ENCODE measurements at places on chromosomes 3 and 15. TPM values are rescaled to one million over a fixed set of nuclear protein-coding genes. Genes with fewer than 3 reads are reported as not detected.

DNA sequence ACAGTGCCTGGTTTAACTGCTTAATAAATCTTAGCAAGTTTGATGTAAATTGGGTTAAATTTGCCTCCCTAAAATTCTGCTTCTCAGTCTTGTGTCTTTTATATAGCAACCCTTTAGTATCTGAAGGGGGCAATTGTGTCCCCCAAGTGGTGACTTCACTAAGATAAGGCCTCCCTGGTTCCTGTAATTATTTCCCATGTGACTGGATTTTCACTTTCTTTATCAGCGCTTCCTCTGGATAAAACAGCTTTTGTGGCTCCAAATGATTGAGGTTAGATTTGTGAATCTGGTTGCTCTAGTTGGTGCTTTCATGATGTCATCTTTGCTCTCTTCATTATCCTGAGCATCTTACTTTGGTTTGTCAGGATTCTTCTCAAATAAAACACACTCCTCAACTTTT is 334.3 kb upstream of the CTDSPL start:
- no peak for DNase-seq

The RHOV gene
- 31.4 TPM for total RNA-seq

DNA sequence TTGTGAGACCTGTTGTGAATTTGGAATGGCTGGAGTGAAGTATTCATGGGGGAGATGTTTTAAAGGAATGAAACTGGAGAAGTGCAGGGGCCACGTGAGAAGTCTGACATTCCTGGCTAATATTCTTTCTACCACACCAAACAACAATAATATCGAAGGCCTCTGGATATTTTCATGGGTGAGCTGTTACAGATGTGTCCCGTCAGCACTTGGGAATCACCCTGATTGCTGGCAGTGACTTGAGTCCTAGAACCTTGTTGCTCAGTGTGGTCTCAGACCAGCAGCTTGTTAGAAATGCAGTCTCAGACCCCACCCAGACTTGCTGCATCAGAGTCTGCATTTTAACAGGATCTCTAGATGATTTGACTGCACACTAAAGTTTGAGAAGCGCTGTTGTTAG is 113.8 kb downstream of the ITPR1 start:
- DNase-seq: no peak

The FBXW12 gene
- 0.23 TPM for total RNA-seq

GRCh38 chr3:16721494-16721893 is 116.3 kb upstream of the DAZL start:
- DNase-seq: no peak

- peak; percentile 78 for DNase-seq
These were observed at the start of gene C2CD4A for GRCh38 chr15:62066663-62067447. C2CD4A (plus strand) TSS chr15:62066977; CDS start chr15:62067614, 637 bp downstream.

DNA sequence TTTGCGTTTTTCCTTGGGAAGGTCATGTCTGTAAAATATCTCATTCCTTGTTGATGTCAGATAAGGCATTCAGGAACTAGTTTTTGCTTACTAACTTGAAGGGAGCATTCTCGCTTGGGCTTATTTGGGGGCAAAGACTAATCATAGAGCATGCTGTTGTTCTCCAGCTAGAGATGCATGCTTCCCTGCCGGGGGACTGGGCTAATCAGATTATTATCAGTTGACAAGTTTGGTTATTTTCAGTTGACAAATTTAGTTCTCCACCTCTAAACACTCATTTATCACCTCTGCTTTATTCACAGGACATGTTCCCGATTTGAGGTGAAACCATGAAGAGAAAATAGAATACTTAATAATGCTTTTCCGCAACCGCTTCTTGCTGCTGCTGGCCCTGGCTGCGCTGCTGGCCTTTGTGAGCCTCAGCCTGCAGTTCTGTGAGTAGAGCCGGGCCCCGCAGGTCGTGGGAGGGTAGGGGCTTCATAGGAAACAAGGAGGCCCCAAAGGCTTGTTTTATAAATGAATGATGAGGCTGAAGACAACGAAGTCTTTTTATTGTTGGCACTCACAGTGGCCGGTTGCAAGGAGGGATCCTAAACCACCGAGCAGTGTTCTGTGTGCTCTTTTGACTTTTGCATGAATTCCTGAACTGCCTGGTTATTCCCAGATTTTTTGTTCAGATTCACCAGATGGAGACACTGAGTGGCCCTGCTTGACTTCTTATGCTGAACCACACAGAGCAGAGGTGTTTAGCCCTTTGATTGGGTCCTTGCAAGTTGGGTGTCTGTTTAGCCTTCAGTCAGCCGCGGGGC is 28.4 kb downstream of the PXYLP1 start:
- DNase-seq: no peak

GRCh38 chr3:127628788-127629466 is at the start of gene PODXL2:
PODXL2 (plus strand) TSS chr3:127629185; CDS start chr3:127629220, 35 bp downstream.
- DNase-seq: no peak

GRCh38 chr3:23865595-23866396 is 51.0 kb downstream of the NKIRAS1 start:
- no peak for DNase-seq

The SH2D7 gene
- total RNA-seq: not detected
